NCI-H2107 (cell line): ENCODE measurements at places on chromosomes 7 and 10.

DNA sequence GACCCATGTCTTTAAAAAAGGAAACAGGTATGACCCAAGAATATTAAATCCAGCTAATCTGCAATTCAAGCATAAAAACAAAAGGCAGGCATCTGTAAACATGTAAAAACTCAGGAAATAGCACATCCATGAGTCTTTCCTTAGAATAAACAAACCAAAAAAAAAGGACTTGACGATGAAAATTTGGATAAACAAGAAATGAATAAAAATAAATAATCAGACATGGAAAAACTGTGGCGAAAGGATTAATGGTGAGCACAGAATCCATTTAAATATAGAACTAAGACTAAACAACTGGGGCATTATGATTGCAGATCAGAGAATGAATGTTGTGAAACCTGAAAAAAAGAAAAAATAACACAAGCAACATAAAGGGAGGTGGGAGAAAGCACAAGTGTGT, 170.1 kb downstream of the DOCK4 start:
- DNase-seq, result no peak

GRCh38 chr7:137110091-137110509, 233.4 kb downstream of the PTN start:
- DNase-seq, result no peak

- DNase-seq, result no peak
These were observed 28.4 kb upstream of the AGK start for GRCh38 chr7:141522657-141523342.

DNA sequence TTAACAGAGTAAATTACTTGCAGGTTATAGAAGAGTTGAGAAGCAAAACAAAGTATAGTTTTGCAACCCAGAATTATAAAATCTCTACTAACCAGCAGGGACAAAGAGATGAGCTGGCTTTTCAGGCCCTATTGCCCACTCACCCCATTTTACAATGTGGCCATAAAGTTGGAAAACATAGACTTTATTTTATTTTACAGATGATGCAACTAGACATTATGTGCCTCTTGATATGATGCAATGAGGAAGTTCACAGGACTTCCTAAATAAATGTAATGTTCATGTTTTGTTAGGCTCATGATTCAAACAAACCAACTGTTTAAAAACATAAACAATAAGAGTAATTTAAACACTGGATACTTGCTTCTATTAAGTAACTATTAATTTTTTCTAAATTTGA, 141.1 kb upstream of the WNT16 start:
- no peak for DNase-seq

- DNase-seq, result no peak
These were observed 9.4 kb upstream of the NRG3 start for GRCh38 chr10:81865581-81865980.

DNA sequence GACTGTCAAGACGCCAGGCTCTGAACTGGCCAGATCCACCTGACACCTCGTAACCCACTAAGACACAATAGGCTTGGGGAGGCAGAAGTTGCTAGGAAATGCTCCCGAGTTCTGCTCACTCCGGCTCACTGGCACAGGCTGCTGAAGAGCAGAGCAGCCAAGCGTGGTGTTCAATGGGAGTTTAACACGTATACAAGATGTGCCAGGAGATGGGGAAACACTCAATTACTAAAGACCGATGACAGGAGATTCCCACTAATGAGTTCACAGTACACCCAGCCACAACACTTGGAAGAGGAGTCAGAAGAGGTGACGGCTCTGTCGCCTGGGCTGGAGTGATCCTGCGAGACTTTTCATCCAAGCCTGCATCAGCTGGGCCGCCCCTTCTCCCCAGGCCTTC, 303.4 kb downstream of the GFRA1 start:
- DNase-seq, result no peak

DNA sequence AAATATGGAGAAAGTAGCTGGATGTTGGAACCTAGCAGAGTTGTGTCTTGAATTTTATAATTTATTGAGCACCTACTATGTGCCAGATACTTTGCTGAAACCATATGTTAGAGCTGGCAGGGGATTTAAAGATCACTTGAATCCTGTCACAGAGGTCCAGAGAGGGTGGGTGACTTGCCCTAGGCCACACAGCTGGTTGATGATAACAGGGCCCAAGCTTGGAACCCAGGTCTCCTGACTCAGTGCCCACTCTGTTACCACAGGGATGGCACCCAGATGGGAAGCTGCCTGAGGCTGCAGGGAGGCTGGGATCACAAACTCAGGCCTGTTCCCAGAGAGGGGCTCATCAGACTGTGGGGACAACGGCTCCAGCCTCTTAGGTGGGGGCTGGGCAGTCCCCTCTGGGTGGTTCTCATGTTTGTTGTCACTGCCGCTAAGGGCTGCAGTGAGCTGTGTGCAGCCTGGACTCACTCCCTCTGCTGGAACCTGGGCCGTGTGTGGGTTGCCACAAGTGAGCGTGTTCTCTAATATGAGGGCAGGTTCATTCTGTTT, 18.6 kb downstream of the GOLGA7B start:
- DNase-seq, result no peak

DNA sequence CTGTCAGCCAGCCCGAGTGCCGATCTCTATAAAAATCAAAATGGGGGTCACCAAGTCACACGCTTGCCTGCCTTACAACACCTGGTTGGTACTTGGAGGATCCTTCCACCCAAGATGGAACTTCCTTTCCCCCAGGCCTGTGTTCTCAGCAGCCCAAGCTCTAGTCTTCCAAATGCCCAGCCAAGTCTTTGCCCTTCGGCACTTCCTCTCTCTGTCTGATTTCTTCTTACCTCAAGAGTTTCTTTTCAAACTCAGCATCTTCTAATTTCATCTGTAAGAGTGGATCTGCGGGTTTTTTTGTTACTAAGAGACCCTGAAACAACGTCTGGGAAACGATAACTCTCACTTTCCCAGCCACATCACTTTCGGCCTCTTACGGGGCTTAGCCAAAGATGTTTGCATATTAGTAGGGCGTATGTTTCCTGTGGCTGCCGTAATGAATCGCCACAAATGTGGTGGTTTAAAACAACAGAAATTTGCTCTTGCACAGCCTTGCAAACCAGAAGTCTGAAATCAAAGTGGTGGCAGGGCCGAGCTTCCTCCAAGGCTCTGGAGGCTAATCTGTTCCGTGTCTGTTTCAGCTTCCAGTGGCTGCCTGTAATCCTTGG, 219.9 kb downstream of the TCF7L2 start:
- DNase-seq, result no peak

- DNase-seq, result no peak
These were observed 119.5 kb downstream of the DOCK4 start for GRCh38 chr7:112086496-112087254.
